ENCODE measurements at places on chromosomes 2 and 18.

GRCh38 chr2:47720036-47720435 lies 62.9 kb upstream of the MSH6 start:
- no peak for DNase-seq

GRCh38 chr2:79972661-79973060 lies 331.9 kb downstream of the LRRTM1 start:
- no peak for DNase-seq

DNA sequence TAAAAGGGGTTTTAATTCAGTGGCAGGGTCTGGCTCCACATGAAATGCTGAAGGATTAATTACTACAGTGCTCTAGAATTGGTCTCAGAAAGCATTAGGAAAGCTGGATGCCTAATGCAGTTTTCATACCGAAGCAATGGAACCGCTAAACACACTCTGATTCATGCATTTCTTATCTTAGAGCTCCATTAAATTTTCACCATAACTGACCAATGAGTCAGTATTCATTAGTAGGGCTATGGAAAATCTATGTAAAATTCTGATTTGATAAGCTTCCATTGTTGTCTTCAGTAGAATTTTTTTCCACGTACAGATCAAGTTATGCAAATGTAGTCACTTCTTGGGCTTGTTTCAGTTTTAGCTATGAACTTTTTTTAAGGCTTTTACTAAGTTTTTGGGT lies 359.9 kb downstream of the ARHGAP15 start:
- no peak for DNase-seq

GRCh38 chr2:9215680-9216079 lies 9.1 kb downstream of the ASAP2 start:
- no peak for DNase-seq

GRCh38 chr2:174600349-174600748 lies 2.7 kb upstream of the WIPF1 start:
- DNase-seq = no peak

DNA sequence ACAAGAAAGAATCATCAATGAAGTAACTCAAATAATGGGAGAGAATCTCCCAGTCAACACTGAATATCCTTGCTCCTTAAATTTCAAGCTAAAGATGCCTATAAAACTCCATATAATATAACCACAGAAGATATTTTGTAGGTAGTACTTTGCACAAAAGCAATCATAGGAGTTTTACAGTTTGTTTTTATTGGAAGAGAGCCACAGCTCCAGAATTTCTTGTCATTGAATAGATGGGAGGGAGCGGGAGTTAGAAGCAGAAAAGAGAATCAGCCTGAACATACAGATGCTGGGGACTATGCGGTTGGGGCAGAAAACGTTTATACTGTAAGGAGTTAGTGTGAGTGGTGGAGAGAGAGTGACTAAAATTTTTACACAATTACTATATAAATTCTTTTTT lies 18.3 kb upstream of the SMAD4 start:
- DNase-seq = no peak

DNA sequence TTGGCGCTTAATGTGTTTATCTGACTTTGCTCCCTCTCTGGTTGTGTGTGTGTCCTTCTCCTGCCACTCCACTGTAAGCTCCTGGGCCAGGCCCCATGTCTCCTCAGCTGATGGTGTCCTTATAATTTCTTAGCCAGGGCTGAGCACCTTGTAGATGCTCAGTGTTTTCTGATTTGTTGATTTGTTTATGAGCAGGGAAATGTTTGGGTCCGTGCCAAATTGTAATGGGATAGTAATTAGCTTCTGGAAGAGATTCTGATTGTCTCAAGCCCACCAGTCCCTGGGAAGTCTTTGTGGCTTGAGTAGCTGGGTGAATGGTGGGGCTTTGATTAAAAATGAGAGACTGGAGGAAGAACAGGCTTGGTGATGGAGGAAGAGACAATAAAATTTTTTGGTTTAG lies 270.5 kb downstream of the MYCN start:
- DNase-seq = no peak

- no peak for DNase-seq
Observed at GRCh38 chr2:22737144-22737543, 647.8 kb upstream of the KLHL29 start.

GRCh38 chr2:3105814-3106569 lies 271.6 kb downstream of the EIPR1 start:
- DNase-seq = no peak

GRCh38 chr2:235320326-235320725 lies 173.5 kb upstream of the AGAP1 start:
- no peak for DNase-seq

GRCh38 chr18:11844436-11844835 lies 6.8 kb upstream of the CHMP1B start:
- DNase-seq = no peak

GRCh38 chr18:55781481-55781957 lies 193.5 kb upstream of the TCF4 start:
- DNase-seq = no peak

- DNase-seq = no peak
Observed at GRCh38 chr2:139031722-139032121, 251.5 kb upstream of the NXPH2 start.
